Activated T-cell treated with anti-CD3 and anti-CD28 coated beads, Interleukin-2, amount 50 U/mL, for 4 hours (primary cell): ENCODE measurements at places on chromosomes 5 and 9.

GRCh38 chr9:107907715-107908114 lies 418.1 kb upstream of the KLF4 start:
- DNase-seq: no peak

DNA sequence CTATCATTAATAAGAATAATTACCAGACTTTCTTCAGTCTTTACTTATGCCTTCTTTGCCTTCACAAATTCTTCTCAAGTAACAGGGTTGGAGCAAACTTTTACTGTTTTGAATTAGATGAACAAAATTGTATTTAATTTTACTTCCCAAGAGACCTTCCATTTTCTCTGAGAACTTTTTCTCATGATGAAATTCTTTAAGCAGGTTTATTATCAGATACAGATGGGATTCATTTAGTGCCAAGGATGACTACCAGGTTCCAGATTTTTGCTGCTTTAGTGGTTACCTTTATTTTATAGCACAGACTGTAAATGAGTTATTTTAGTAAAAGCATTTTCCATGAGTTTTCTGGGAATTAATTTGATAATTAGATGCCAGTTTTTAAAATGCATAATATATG lies 125.1 kb downstream of the GDNF start:
- no peak for DNase-seq

DNA sequence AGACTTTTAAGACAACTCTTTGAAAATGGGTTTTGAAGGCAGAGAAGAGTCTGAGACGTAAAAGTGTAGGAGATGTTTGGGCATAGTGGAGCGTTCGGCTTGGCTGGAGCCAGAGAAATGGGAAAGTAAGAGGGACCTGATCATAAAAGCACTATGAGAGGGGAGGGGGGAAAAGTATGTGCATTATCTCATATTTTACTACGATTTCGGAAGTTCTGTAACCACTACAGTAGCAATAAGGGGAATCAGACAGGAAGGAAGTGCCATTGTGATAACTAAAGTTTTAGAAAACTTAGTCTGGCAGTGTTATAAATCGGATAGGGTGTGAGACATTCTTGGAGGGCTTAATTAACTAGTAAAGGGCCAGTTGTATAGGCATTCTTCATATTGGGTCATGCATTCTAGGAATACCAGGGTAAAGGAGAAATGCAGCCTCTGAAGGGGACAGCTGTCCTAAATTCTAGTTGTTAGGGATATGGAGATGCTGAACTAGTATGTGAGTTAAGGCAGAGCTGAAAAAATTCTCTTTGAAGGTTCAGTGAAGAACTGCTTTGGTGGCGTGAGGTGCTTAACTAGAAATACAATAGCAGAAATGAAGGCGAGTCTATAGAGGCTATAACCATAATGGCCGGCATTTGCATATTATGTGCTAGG lies 83.8 kb upstream of the FREM1 start:
- DNase-seq: no peak

- DNase-seq: no peak
Measured at GRCh38 chr5:171316258-171317121, 7.4 kb downstream of the TLX3 start.

DNA sequence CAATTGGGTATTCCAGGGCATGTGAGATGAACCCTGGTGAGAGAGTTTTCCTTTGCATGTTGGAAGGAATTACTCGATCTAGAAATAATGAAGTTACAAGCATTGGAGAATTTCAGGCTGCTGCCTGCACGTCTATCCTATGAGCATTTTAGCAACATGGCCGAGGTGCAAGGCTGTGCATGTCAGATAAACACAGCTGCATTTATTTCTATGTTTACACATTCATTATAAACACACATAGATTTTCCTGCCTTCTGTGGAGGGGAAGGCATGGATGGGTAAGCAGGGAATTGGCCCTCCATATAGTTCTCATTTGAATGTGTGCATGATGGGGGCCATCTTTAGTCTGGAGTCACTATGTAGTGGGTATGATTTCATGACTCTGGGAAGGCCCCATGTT lies 42.3 kb downstream of the AOPEP start:
- no peak for DNase-seq

- no peak for DNase-seq
Measured at GRCh38 chr9:123933440-123934212, 3.7 kb upstream of the DENND1A start.

GRCh38 chr5:132258102-132259068 lies 889 bp downstream of the PDLIM4 start:
- no peak for DNase-seq

DNA sequence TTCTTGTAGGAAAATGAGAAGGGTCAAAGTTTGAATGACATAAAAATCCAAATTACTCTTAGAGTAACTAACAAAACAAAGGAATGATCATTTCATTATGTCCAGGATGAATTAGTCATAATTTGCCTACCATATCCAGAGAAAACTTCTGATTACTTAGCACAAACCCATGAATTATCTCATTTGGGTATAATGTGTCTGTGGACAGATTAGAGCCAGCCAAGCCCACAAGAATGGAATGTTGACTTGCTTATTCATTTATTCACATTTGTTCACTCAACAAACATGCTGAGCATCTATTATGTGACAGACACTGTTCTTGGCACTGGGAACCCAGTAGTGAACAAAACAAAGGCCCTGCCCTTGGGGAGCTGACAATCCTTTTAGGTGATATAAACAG lies 87.4 kb downstream of the APBA1 start:
- DNase-seq: no peak

- DNase-seq: no peak
Measured at GRCh38 chr5:91049800-91050199, 333.3 kb downstream of the ARRDC3 start.

GRCh38 chr9:127971357-127972235 lies 9.2 kb downstream of the EEIG1 start:
- DNase-seq: no peak

DNA sequence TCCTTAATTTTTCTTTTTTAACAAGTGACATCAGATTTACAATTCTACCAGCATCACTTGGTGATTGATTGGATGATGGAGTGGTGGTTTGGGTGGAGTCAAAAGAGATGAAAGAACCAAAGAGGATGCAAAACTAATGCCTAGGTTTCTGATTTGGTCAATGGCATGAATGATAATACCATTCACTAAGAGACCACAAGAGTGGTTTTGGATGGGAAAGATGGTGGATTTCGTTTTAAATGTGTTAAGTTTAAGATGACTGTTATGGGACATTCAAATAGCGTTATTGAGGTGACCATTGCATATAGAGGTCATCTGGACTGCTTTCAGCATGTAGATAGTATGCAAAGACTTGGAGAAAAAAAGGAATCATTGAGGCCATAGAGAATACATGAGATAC lies 3.6 kb downstream of the SMC5 start:
- DNase-seq: no peak

DNA sequence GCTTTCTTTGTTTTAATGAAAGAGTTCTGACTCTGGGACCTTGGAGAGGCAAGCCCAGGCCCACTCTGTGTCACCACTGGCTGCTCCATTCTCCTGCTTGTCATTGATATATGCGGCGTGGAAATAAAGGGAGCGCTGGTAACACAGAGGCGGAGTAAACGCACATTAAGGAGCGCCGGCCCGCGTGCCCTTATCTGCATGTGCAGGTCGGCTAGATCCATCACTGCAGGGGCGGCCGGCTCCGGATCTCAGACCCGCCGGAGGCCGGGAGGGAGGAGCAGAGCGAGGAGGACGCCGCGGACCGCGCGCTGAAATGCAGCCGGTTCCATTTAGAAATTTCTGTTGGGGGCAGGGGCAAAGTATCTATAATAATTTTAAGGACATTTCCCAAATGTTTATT lies 70.8 kb downstream of the MRPL36 start:
- DNase-seq: no peak

GRCh38 chr9:94772639-94773303 lies 46.3 kb downstream of the AOPEP start:
- no peak for DNase-seq

- DNase-seq: no peak
Measured at GRCh38 chr5:12780536-12780935, 876.3 kb upstream of the CTNND2 start.

DNA sequence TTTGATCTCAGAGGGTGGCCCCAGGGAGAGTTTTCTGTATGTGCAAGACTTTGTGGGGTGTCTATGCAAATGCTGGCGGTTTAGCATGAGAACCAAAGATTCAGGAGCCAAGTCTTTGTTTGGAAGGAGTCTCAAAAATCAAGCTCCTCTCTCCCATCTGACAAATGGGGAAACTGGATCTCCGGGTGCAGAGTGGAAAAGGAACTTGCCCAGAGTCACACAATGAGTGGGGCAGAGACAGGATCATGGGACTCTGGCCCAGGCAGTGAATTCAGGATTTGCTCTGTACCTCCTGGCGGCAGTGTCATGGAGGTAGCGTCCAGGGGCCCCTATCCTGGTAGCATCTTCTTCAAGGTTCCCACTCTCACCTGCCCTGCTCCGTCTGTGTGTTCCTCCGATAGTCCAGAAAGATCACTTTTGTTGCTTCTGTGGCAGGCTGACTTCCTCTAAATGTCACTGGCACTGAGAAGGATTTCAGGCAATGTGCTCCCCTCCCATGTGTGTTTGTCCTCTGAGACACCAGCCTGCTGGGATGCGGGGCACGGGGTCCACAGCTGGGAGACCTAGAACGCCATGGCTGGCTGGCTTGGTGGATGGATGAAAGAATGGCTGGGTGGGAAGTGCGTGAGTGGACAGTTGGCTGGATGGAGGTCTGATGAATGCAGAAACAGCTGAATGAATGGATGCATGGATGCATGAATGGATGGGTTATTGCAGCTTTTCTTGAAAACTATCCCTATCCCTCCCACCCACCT lies 3.6 kb downstream of the CCL19 start:
- DNase-seq: no peak

DNA sequence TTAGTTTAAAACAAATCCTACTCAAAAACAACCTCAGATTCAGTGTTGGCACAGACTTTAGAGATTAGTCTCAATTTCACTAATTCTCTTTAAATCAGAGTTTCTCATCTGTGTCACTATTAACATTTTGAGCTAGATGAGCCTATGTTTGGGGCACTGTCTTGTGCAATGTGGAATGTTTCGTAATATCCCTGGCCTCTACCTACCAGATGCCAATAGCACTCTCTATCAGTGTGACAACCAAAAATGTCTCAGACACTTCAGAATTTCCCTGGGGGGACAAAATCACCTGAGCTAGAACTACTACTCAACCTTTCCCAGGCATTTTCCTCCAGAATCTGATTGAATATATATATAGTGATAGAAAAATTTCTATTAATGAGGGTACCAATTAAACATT lies 465.2 kb upstream of the RGMB start:
- DNase-seq: no peak
